ENCODE measurements at places on chromosomes 6 and 20. TPM values are rescaled to one million over a fixed set of nuclear protein-coding genes. Genes with fewer than 3 reads are reported as not detected.

- no peak overlapping the region for H3K4me3 ChIP-seq
- H3K4me1 ChIP-seq, result no peaks in the 10 kb centered on the region
- DNase-seq, result peak; percentile 51
- H3K27ac ChIP-seq, result no peak overlapping the region
- no peaks in the 10 kb centered on the region for H3K27me3 ChIP-seq
- no peaks in the 10 kb centered on the region for H3K36me3 ChIP-seq
These were observed 96.1 kb upstream of the RIN2 start for GRCh38 chr20:19661717-19662636.

DNA sequence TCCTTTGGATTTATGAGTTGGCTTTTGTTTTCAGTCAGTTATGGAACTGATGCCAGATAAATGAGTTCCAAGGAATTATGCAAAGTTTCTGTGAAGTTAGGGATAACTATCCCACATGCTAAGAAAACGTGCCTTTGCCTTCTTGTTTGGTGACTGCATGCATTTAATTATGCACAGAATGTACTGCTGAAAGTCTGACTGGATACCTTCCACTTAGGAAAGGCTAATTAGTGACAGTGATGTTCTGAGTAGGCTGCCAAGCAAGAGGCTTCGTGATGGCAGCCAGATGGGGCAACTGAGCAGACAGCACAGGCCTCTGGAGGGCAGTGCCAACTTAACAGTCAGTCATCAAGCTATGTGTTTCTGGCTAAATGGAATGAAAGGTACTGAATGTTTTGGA, 289.9 kb downstream of the CD109 start:
- DNase-seq, result no peak
- no peaks in the 10 kb centered on the region for H3K4me1 ChIP-seq
- no peak overlapping the region for H3K4me3 ChIP-seq
- no peak overlapping the region for H3K27ac ChIP-seq
- no peaks in the 10 kb centered on the region for H3K27me3 ChIP-seq

- no peaks in the 10 kb centered on the region for H3K4me1 ChIP-seq
- H3K36me3 ChIP-seq, result no peaks in the 10 kb centered on the region
- H3K4me3 ChIP-seq, result no peak overlapping the region
- DNase-seq, result no peak
- H3K27me3 ChIP-seq, result no peaks in the 10 kb centered on the region
These were observed 90.0 kb downstream of the IPCEF1 start for GRCh38 chr6:154266560-154267099.

GRCh38 chr20:5923493-5923892, 26.8 kb downstream of the TRMT6 start:
- no peaks in the 10 kb centered on the region for H3K4me1 ChIP-seq
- no peaks in the 10 kb centered on the region for H3K27me3 ChIP-seq
- H3K36me3 ChIP-seq, result no peaks in the 10 kb centered on the region
- H3K4me3 ChIP-seq, result no peak overlapping the region
- H3K27ac ChIP-seq, result no peak overlapping the region

Gene CST3
- 727 TPM for total RNA-seq

Gene ADGRF1
- total RNA-seq, result 9.9 TPM

Gene LAMA4
- 91.2 TPM for total RNA-seq

All from lower lobe of right lung (tissue), 2 donors.